ENCODE measurements at places on chromosomes 13 and 19.
A peak's percentile ranks its signal among the peaks of the same experiment; 100 is the strongest.

- no peak for DNase-seq
Observed at GRCh38 chr13:109605846-109606245, 180.5 kb downstream of the IRS2 start.

GRCh38 chr13:50543782-50544181, 299.7 kb downstream of the DLEU7 start:
- no peak for DNase-seq

- no peak for DNase-seq
Observed at GRCh38 chr13:99514801-99515200, 13.5 kb downstream of the TM9SF2 start.

DNA sequence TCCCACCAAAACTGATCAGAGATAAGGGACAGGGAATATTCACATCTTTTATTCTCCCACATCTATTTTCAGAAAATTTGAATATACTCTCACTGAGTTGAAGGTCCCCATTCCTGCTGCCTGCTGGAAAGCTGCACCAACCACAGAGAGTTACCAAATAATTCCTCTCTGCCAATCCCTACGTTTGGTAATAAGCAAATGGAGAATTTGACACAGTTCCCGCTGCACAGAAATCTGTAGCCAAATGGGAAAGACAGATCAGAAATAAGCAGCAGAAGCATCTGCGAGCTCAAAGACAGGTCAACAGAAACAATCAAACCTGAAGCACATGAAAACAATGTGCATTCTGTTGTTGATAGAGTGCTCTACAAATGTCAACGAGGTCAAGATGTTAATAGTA, 9.9 kb downstream of the ZNF112 start:
- no peak for DNase-seq

GRCh38 chr19:53086949-53087348, 16.3 kb downstream of the ZNF160 start:
- no peak for DNase-seq

DNA sequence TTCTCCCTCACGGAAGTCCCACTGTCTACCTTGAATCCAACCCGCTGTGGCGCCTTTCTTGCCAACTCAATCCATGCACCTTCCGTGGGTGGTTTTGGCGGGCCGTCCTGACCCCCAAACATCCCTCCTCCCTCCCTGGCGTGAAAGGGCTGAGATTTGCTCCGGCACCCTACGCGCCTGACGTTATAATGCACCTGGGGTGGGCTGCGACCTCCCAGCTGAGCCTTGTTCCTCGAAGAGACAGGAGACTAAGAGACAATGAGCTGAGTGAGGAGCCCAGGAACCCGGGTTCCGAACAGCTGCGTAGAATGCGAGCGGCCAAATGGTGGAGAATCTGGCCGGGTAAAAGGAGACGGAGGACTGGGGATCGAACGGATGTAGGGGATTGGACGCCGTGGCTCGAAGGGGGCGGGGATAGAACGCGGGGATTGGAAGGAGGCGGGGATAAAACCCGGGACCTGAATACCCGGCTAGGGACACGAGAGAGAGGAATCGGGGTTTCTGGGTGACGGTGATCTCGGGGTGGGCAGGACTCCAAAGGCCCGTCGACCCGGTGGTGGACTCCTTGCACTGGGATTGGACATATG, at the start of gene CPT1C:
CPT1C (plus strand) TSS at position 461 of the 587 bp plus-strand sequence. CDS start 1,137 bp downstream, outside the sequence.
- peak; percentile 74 for DNase-seq

DNA sequence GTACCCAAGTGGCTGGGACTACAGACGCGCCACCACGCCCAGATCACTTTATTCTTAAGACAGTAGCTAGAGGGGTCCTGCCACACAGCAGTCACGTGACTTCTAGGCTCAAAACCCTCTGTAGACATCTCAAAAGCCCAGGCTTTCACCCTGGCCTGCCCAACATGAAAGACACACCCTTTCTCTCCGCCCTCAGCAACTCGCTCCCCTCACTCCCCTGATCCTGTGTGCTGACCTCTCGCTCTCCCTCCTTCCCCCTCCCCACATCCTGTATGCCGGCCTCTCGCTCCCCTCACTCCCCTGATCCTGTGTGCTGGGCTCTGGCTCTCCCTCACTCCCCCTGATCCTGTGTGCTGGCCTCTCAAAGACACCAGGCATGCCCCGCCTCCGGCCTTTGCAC, 77.4 kb downstream of the SLC15A1 start:
- no peak for DNase-seq

- no peak for DNase-seq
Observed at GRCh38 chr19:47994209-47994802, at the start of gene ELSPBP1. Gene ELSPBP1 (plus strand): TSS chr19:47994632. CDS start chr19:48008668, 14,036 bp downstream.

GRCh38 chr13:72314210-72314609, 413.2 kb downstream of the MZT1 start:
- no peak for DNase-seq

GRCh38 chr13:31311921-31312320, 112.1 kb downstream of the B3GLCT start:
- DNase-seq: no peak

DNA sequence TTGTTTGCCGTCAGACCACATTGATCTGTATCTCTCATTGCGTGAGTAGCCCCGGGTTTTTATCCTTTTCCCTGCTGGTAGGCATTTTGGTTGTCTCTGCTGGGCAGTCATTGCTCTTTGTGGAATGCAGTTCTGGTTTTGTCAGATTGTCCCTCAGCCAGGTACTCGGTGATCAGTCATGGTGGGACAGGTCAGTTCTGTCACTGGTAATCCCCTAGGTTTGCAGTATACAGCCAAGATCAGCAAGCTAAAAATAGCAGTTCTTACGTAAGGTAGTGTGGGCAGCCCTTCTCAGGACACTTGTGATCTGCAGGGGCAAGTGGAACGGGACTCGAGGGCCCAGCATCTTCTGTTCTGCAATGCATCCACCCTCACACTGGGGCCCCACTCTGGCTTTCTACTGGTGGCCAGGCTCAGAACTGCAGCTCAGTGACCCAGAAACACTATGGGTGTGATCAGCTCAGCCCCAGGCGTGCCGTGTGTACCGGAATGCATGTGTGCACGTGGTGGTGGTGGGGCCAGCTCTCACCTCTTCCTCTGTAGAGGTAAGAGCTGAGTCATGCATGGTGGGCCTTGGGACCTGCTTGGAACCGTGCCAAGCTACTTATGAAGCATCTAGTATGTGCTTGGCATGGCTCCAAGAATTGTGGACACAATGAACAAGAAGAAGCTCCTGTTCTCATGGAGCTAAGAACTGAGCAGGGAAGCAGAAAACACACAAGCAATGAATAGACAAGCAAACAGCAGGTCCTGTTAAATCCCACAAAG, 6.3 kb downstream of the PLEKHF1 start:
- DNase-seq: peak; percentile 84

DNA sequence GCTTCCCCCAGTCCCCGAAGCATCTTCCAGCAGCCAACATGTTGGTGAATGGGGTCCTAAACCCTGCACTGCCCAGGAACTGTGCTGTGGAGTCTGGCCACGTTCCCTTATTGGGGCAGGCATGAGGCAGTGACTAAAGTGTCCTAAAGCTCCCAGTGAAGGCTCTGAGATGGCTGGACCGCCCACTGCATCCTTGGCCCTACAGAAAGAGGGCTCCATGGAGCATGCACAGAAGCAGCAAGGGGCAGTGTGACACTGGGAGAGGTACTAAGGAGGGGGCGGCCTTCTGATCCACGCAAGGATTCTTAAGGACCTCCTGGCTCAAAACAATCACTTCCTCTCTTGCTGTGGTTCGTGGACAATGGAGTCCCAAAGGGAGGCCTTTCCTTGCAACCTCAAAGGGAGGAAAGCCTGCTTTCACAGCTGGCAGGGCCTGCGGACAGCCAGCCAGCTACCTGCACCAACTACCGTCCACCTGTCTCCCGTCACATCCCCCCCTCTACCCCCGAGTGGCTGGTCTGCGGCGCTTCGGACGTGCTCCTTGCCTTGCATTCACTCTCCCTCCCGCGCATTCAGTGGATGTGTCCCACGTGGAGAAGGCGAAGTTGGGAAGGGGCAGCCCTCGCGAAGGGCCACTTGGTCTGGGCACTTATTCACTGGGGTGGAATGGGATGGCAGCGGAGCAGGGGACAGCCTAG, 63.9 kb upstream of the STARD13 start:
- DNase-seq: no peak

- peak; percentile 28 for DNase-seq
Observed at GRCh38 chr13:46983881-46984280, 87.0 kb upstream of the HTR2A start.

DNA sequence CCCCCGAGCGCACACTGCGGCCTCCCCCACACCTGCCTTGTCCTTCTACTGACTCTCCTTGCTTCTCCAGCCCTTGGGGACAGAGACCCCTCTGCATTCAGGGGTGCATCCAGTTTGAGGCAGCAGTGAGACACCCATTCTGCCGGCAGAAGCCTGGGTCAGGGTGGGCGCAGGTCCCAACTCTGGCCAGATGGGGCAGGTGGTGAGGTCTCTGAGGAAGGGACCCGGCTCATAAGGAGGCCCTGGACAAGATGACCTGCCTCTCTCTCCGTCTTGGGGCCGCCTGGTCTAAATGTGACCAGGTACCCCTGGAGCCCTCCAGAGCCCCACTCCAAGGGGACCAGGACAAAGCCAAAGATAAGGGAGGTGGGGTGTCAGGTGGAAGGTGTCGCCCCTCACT, 6.1 kb downstream of the CHERP start:
- no peak for DNase-seq

- DNase-seq: no peak
Observed at GRCh38 chr13:98536729-98537128, 40.2 kb downstream of the STK24 start.

DNA sequence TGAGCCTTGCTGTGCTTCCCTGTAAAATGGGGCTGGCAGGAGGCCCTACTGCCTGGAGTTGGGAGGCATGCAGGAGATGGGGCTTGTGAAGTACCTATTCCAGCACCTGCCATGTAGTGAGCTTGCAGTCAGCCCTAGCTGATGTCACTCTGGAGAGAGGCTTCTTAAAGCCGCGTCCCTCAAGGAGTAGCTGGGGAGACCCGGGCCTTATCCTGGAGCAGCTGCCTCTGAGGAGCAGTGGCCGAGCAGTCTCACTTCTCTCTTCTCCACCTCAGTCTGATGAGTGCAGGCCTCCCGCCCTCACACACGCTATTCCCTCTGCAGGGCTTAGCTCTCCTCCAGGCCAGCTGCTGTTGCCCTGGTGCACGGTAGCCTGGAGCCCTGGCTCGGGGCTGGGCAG, 18.0 kb downstream of the CLASRP start:
- DNase-seq: no peak

GRCh38 chr19:53094754-53095575, 8.3 kb downstream of the ZNF160 start:
- no peak for DNase-seq

GRCh38 chr13:35797991-35798390, 321.5 kb upstream of the MAB21L1 start:
- DNase-seq: no peak

DNA sequence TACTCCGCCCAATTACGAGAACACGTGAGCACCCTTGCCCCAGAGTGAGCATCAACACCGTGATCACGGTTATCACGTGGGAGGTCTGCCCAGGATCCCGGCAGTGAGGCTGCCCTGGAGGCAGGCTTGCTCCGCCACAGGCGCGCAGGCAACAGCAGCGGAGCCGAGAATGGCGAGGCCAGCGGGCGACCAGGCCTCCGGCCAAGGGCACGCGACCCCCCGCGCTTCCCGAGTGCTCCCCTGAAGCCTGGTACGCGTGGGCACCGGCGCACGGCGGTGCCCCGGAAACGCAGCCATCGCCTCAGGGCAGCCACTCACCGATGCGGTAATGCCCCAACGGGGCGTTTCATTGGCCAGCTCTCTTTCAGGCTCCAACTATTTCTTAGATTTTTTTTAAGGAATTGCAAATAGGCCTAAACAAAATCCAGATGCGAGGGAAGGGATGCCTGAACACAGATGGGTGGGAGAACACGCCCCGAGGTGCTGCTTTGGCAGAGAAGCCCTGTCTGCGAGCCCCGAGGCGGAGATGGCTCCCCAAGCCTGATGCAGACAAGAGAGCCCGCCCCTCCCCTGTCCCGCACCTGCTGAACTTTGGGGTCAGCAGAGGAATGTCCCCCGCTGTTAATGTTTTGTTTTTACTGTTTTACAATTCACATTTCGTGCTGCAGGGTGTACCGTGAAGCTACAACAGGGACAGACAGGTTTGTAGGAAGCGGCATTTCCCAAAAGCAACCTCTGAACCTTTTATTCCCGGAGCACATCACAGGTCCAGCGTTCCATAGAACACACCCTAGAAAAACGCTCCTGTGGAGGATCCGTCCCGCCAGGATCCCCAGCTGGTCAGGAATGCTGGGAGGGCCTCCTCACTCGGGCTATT, 132.7 kb downstream of the ZDHHC20 start:
- no peak for DNase-seq

DNA sequence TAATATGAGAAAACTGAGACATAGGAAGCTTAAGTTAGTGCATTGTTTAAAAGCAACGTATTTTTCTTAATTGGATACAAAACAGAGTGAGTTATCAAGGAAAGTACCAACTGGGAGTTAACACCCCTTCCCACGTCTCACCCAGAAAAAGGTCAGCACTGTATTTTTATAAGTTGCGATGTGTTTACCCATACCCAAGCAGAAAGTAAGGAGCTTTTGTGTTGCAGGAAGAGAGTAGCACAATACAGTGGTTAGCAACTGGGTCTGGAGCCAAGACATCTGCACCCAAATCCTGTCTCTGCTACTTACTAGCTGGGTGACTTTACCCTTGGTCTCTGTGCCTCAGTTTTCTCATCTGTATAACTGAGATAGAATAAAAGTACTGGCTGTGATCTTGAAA, 34.3 kb downstream of the FAM216B start:
- DNase-seq: no peak

- peak; percentile 40 for DNase-seq
Observed at GRCh38 chr13:45441633-45442032, 23.1 kb upstream of the COG3 start.

DNA sequence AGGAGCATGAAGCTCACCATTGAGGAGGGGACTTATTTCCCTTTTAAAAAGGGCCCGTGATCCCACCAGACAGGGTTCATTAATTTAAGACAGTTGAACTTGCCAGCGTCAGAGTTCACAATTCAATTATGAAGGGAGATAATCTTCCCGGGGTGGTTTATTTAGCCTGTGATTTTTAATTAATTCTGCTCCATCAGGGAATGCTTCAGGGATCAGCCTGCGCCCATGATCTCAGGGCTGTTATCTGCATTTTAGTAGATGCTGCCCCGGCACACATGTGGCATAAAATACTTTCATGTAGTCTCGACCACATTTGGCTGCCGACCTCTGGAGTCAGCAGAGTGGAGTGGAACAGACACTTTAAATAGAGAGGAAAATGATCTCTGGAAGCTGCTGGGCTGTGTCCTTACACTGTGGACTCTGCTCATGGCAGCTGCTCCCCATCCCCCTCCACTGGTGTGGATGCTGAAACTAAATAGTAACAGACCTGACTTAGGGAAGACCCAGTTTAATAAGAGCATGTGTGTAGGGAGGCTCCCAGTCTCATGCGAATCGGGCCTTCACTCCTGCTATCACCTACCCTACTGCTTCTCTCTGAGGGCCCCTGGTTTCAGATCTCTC, 256.9 kb downstream of the TEX29 start:
- DNase-seq: no peak

- no peak for DNase-seq
Observed at GRCh38 chr13:102951808-102952207, 106.0 kb downstream of the ERCC5 start.

GRCh38 chr13:62193919-62194318, 778.3 kb upstream of the PCDH20 start:
- DNase-seq: no peak

GRCh38 chr19:38692458-38693379, 45.3 kb downstream of the ACTN4 start:
- no peak for DNase-seq

GRCh38 chr19:46552891-46553290, 48.2 kb upstream of the CALM3 start:
- no peak for DNase-seq

- no peak for DNase-seq
Observed at GRCh38 chr13:101698400-101698799, 245.9 kb downstream of the ITGBL1 start.

All from GM13977 (cell line).